T-helper 17 cell (primary cell): ENCODE measurements at places on chromosomes 4 and X. TPM values are rescaled to one million over a fixed set of nuclear protein-coding genes. Genes with fewer than 3 reads are reported as not detected.

The UGT2B11 gene
- not detected for total RNA-seq

- no peak overlapping the region for H3K4me3 ChIP-seq
- no peak overlapping the region for H3K27ac ChIP-seq
- no peak for DNase-seq
- H3K4me1 ChIP-seq: no peaks in the 10 kb centered on the region
Observed at GRCh38 chrX:146056511-146057081, 239.0 kb downstream of the SLITRK2 start.

- H3K27ac ChIP-seq: no peak overlapping the region
- no peak for DNase-seq
- no peaks in the 10 kb centered on the region for H3K36me3 ChIP-seq
- peaks cover 52% of the 10 kb centered on the region for H3K27me3 ChIP-seq
- no peak overlapping the region for H3K4me3 ChIP-seq
Observed at GRCh38 chr4:27057662-27058061, 197.0 kb downstream of the STIM2 start.

DNA sequence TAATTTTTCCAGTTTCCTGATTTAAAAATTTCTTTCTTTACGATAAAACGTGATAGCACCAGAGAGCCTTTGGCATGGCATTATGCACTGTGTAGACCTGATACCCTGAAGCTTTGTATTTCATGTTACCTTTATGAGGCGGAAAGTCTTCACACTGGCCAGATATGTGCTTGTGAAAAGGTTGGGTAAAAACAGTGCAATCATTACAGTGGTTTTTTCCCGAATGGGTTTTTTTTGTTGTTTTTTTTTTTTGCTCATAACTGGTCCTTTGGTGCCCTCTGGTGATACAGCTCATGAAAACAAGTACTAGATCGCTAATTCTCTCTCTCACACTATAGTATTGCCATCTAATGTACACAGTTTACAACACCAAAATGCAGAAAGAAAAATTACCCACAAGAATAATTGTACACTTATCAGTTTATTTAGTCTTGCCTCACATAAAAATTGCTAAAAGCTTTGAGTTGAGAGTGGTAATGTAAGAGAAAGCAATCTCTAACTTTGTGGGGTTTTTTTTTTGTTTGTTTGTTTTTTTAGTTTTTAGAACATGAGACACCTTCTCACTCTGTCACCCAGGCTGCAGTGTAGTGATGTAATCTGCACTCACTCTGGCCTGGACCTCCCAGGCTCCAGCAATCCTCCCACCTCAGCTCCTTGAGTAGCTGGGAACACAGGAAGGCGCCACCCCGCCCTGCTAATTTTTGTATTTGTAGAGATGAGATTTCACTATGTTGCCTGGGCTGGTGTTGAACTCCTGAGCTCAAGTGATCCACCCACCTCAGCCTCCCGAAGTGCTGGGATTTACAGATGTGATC is 21.3 kb downstream of the SPCS3 start:
- no peak for DNase-seq
- peaks cover 3% of the 10 kb centered on the region for H3K36me3 ChIP-seq
- H3K4me1 ChIP-seq: peaks cover 13% of the 10 kb centered on the region
- no peak overlapping the region for H3K4me3 ChIP-seq

GRCh38 chr4:176238826-176239225 is 30.2 kb downstream of the ASB5 start:
- H3K27me3 ChIP-seq: peaks cover 35% of the 10 kb centered on the region
- no peaks in the 10 kb centered on the region for H3K4me1 ChIP-seq
- DNase-seq: no peak
- H3K4me3 ChIP-seq: no peak overlapping the region
- no peak overlapping the region for H3K27ac ChIP-seq

- no peak overlapping the region for H3K27ac ChIP-seq
- DNase-seq: no peak
- peaks cover 17% of the 10 kb centered on the region for H3K4me1 ChIP-seq
- no peak overlapping the region for H3K4me3 ChIP-seq
- no peaks in the 10 kb centered on the region for H3K27me3 ChIP-seq
- H3K36me3 ChIP-seq: peaks cover 4% of the 10 kb centered on the region
Observed at GRCh38 chrX:110015915-110016314, 13.0 kb downstream of the TMEM164 start.

GRCh38 chrX:103215425-103215991 is 600 bp downstream of the BEX4 start:
- peak; percentile 18 for DNase-seq
- peak overlapping the region; percentile 87 for H3K27ac ChIP-seq
- no peaks in the 10 kb centered on the region for H3K36me3 ChIP-seq
- peaks cover 5% of the 10 kb centered on the region for H3K27me3 ChIP-seq

- no peak overlapping the region for H3K27ac ChIP-seq
- H3K27me3 ChIP-seq: peaks cover 6% of the 10 kb centered on the region
- H3K4me1 ChIP-seq: no peaks in the 10 kb centered on the region
- no peak for DNase-seq
Observed at GRCh38 chr4:26157541-26157940, 163.3 kb upstream of the RBPJ start.
